CD4-positive, alpha-beta T cell treated with Interleukin-4 for 1 hour (primary cell): ENCODE measurements at places on chromosomes 5 and 9.

DNA sequence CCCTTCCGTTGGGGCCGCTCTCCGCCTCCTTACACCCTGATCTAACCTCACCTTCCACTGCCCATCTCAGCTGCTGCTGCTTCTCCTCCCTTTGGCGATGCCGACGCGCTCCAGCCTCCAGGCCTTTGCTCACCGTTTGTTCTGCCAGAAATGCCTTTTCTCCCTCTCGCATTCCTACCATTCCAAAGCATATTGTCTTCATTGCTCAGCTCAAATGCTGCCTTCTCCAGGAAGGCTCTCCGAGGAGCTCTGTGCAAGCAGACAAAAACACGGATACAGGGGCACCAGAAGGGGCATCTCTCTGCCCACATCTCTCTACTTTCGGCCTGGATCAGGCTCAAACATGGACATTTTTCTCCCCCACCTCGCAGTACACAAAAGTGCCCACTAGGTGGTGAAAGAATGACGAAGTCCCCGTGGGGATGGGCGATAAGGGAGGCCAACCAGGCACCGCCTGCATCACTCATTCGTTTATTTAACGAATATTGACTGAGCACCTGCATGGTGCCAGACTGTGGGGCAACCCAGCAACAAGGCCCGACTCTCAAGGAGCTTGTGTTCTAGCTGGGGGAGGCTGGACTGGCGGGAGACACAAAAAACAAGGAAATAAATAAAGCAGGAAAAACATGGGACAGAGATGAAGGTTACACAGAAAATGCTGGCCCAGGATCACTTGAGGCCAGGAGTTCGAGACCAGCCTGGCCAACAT, 7.3 kb upstream of the GRHPR start:
- DNase-seq: peak; percentile 75

GRCh38 chr5:150184990-150185912, 4.6 kb upstream of the SLC6A7 start:
- DNase-seq: no peak

GRCh38 chr9:28249424-28249823, 676.1 kb upstream of the C9orf72 start:
- DNase-seq: no peak

DNA sequence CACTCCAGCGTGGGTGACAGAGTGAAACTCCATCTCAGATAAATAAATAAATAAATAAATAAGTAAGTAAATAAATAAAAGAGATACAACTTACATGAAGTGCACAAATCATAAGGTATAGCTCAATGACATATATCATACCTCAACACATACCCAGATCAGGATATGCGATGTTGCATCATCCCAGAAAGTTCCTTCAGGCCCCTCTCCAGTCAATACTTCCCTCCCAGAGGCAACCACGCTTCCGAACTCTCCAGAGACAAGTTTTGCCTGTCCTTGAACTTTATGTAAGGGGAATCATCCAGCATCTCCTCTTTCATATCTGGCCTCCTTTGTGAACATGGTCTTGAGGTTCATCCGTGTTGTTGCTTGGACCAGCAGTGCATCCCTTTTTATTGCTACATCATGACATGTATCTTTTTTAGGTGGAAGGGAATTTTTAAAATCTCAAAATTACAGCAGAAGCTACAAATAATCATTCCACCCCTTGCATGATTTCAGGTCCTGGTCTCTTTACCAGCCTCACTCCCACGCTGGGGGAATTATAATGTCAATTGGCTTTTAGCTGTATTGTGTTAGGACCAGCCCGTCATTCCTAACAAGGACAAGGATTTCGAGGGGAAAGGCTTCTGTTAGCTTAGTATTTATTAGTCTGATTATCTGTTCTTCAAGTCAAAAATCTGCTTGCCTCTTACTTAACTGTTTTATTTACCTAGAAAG, 32.9 kb upstream of the AOPEP start:
- no peak for DNase-seq

DNA sequence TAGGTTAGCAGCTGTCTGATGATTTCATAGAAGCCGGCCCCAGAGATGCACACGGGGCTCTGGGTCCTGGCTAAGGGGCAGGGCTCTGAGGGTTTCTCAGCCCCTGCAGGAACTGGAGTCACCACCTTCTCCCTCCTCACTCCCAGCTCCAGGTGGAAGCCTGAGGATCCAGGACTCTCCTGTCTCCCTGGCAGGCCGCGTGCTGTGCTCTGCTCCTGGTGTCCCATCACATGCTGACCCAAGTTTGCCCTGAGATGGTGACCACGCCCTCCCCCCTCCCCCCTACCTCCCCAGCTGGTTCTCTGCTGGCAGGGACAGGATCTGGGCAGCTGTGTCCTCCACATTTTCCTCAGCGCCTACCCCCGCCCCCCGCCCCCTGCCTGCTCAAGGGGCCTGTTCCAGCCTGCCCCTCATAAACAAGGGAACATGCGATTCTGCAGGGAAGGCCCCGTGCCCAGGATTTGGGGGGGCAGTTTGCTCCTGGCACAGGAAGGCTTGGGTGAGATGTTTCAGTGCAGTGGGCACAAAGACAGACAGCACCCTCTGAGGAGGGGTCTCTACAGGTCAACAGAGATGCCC, 87.4 kb downstream of the PSD2 start:
- DNase-seq: no peak

DNA sequence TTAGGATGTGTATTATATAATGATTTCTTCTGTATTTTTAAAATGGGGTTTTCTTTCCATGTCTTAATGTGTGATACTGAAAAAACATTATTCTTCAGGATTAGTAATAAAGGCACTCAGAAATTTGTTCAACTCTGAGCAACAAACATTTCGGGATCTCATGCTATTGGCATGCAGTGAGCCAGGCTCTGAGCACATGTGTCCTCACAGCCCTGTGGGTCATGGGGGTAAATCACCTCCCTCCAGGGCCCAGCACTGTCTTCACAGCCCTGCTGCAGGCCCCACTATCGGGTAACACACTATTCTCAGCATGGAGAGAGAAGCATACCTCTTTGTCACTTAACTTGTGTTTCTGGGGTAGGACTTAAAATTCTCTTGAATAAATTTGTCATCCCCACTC, 14.0 kb downstream of the TMEM174 start:
- DNase-seq: no peak

- DNase-seq: no peak
Measured at GRCh38 chr5:89729623-89730301, 679.8 kb downstream of the CETN3 start.

DNA sequence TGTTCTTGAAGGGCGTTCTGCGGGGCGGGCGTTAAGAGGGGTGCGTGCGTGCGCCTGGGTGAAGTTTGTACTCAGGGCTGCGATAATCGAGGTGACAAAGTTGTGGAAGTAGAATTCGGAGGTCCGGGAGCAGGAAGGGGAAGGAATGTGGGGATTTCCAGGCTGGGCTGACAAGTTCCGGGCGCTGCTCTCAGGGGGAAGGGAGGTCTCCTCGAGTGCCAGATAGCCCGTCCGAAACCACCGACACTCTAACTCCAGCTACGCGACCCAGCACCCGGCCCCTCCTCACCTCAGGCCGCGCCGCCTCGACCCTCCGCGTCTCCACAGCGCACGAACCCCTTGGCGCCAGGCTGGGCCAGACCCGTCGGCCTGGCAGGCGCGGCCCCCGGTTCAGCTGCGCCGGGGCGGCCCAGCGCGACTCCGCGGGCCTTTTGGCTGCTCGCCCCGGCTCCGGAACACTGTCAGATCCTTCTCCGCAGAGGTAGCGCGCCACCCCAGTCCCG, at the start of gene IL6ST:
IL6ST (minus strand) TSS at position 469 of the 503 bp plus-strand sequence. CDS start 18,685 bp downstream, outside the sequence.
- peak; percentile 62 for DNase-seq

DNA sequence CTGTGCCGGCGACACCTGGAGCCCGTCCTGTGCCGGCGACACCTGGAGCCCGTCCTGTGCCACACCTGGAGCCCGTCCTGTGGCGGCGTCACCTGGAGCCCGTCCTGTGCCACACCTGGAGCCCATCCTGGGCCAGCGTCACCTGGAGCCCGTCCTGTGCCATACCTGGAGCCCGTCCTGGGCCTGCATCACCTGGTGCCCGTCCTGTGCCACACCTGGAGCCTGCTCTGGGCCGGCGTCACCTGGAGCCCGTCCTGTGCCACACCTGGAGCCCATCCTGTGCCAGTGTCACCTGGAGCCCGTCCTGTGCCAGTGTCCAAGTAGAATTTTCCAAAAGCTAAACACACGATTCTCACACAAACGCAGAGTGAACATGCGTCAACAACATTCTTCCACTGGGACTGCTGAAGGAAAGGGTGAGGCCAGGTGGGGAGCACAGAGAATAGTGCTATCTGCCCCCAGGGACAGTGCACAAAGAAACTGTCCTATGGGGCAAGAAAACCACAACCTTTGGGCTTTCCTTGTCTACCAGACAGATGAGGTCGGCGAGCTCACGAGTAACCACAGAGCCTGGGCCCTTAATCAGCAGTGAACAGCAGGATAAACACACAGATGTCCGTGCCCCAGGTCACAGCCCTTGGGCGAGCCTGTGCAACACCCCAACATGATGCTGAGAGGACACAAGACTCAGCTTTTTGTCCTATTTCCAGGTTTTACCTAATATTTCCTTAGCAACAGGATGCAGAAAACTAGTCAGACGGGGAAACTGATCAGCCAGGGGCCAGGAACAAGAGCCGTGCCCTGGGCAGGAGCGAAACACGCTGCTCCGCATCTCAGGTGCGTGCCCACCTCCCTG, 7.9 kb downstream of the QSOX2 start:
- DNase-seq: no peak

- no peak for DNase-seq
Measured at GRCh38 chr5:128966846-128967245, 1.6 kb downstream of the SLC27A6 start.

DNA sequence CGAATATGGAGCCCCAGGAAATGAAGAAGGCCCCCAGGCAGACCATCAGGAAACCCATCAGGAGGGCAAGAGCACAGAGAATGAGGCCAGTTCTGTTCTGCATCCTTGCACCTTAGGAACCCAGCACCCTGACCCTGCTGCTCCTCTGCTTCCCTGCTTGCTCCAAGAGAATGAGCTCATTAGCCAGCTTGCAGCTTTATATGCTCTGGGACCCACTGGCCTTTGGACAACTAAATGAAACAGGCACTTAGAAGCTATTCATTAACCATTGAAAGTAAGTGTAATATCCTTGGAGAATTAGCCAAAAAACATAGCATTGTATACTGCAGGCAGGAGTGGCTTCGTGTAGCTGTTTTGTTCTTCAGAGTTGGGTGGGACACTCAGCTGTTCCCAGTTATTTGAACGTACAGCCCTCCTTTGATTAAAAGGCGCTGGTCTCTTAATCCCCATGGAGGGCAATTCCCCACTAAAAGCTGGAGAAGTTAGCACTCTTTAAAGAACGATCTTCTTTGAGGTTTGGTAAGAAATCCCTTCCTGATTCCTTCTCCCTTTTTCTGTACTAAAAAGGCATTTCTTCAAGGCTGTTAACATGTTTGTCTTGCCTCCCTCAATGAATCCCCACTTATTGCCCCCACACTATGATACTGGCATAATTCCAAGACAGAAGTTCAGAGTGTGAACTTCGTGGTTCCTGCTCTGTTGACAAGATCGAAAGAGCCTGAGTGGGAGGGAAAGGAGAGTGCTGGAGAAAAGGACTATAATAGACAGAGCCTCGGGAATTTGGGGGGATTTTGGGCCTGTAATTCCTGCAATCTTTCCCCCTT, at the start of gene TMEM252:
TMEM252 (minus strand) TSS at position 172 of the 824 bp plus-strand sequence; CDS start at position 103, 69 bp downstream.
- DNase-seq: no peak
